BJ (cell line): ENCODE measurements at places on chromosomes 4 and X.

DNA sequence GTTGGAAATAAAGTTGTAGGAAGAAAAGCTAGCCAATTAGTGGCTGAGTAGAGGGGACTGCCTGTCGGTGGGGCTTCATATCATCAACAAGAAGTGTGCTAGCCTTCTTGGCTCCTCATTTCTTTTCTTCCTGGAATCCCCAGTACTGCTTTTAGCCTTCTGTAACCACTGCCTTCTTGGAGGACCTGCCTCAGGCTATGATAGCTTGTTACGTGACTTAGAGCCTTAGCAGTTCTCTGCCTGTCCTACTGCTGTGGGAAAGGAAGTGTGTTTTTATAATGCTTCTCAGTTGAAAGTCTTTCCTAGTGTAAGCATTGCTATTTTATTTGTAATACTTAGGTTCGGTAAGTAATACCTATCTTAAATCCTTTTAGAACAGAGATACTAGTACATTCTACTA is 61.9 kb downstream of the LARP1B start:
- no peak for DNase-seq

GRCh38 chr4:21991050-21991449 is 42.5 kb upstream of the KCNIP4 start:
- DNase-seq, result no peak

DNA sequence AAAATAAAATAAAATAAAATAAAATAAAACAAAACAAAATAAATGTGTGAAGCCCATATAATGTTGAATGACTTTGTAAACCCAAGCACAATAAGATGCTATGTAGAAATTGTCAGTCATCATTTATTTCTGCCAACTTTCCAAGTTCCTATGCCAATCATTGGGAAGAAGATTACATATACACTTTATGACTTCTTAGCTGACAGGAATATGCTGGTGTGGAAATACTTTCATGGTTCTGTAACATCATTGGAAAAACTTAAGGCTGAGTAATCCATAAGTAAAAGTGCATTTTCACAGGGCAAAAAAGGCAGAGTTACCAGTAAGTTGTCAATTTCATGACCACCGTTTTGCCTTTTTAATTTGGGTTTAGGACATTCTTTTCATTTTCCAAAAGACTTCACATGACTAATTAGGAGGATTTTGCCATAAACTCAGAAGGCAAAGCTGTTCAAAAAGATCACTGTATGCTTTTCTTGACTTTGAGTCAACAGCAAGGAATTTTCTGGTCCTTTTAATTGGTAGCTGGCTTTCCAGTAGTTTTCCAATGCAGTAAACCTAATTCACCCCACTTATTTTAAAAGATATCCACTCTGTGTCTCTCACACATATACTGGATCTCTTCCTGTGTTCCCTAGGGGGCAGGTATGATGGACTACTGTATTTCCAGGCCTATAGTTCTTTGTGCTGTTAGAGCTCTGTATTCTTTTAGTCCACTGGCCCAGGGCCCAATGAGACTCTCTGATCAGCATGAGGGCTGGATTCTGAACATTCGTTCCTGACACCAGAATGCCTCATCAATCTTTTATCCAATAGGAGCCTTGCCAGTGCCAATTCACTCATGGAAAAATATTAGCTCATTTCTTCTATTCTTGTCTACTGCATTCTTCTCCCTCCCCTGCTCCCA is 26.2 kb upstream of the SCRG1 start:
- peak; percentile 31 for DNase-seq

- no peak for DNase-seq
Measured at GRCh38 chr4:124090021-124090420, 622.5 kb downstream of the ANKRD50 start.

DNA sequence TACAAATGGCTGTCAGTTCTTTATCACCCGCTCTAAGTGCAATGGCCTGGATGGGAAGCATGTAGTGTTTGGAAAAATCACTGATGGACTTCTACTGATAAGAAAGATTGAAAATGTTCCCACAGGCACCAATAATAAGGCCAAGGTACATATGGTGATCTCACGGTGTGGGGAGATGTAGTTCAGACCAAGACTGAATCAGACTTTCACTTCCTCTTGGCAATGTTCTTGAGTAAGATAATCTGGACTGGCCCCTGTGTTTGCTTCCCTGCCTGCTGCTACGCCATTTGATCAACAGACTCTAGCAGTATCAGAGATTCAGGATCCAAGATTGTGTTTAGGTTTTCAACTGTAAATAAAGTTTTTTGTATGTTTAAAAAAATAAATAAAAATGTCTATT is 682.2 kb upstream of the AMOT start:
- no peak for DNase-seq

DNA sequence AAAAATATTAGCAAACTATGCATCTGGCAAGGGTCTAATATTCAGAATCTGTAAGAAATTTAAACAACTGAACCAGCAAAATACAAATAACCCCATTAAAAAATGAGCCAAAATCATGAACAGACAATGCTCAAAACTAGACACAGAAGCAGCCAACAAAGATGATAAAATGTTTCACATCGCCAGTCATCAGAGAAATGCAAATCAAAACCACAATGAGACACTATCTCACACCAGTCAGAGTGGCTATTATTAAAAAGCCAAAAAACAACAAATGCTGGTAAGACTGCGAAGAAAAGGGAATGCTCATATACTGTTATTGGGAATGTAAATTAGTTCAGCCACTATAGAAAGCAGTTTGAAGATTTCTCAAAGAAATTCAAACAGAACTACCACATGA is 201.3 kb upstream of the CPEB2 start:
- no peak for DNase-seq

DNA sequence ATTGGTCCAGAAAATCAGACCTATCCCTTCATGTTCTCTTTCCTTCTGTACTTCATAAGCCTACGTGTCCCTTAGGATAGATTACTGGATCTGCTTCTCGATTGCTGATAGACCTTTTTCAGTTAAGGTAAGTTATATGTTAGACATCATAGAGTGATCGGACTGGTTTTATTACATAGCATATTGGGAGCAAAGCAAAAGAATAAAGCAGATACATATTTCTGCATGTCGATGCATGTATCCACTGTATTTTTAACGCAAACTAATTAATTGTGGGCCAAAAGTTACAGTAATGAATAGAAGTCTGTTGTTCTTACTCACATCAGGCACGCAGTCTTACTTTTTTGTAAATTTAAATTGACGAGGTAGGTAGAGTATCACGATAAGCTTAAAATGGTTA is 106.4 kb downstream of the SLIT2 start:
- no peak for DNase-seq

GRCh38 chrX:68421636-68422035 is 11.7 kb downstream of the OPHN1 start:
- no peak for DNase-seq

DNA sequence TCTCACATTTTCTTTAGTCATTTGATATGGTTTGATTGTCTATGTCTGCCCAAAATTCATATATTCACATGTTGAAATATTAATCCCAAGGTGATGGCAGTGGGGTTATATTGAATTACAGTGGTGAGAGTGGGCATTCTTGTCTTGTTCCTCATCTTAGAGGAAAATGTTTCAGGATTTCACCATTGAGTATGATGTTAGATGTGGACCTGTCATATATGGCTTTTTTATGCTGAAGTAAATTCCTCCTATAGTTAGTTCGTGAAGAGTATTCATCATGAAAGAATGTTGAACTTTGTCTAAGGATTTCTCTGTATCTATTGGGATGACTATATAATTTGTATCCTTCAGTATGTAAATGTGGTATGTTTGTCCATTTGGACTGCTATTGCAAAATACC is 512.3 kb upstream of the EPHA5 start:
- no peak for DNase-seq

DNA sequence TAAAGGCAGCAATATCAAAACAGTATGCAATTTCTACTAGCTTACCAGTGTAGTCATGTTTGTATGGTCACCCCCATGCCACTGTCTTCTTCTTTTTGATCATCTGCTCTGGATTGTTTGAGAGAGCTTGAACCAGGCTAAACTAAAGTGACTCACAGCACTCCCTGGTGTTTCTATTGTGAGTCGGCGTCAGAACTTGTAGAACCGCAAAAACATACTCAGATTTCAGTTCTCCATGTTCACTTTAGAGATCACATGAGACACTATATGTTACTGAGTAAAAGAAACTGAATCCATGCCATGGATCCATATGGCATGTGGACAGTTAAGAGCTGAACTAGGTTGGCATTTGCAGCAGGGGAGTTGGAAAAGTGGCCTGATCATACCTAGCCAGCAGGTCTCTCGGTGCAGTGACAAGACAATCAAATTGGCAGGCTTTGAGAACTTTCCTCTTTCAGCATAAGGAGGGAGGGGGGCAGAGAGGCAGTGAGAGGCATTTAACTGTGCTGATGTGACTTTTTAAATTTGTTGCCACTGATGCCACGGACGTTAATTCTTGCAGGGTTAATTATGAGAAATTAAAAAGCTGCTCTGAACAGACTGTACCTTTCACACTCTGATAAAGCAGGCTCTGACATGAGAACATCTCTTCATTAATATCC is 88.4 kb downstream of the AFF2 start:
- DNase-seq, result no peak

DNA sequence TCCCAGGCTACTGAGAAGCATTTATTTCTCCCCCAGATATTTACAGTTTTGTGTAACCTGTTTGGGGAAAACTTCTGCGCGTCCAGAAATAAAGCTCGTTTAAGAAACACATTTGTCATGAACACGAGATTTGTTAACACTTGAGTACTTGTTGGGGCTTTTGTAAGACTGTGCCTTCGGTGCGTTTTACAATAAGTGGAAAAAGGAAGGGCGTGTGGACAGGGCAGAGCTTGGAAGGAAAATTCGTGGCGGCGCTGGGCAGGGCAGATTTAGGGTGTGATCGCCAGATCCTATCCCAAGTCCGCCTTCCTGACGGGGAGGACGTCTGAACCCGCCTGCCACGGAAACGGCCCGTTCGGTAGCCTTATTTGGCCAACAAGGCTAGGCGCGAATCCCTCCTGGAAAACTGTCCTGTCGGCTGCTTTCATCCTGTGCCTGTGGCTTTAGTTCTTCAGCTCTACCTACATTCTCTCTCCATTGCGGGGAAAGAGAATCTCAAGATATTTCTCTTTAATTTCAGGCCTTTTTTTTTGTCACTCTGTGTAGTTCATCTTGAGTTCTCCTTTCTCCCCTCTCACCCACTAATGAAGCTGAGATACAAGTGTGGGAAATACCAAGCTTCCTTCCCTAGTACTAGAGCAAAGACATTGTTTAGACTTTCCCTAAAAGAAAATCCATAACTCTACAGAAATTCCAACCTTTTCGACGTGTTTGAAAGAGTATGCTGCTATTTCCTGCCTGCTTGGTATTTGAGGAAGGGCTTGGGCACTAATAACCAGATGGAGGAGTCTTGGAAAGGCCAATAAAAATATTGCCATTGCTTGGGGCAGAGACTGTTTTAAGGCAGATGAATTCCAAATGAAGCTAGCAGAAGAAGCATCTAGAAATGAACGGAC is 982 bp downstream of the PDLIM5 start:
- DNase-seq, result no peak

GRCh38 chr4:155060419-155060818 is 148.0 kb upstream of the NPY2R start:
- no peak for DNase-seq

DNA sequence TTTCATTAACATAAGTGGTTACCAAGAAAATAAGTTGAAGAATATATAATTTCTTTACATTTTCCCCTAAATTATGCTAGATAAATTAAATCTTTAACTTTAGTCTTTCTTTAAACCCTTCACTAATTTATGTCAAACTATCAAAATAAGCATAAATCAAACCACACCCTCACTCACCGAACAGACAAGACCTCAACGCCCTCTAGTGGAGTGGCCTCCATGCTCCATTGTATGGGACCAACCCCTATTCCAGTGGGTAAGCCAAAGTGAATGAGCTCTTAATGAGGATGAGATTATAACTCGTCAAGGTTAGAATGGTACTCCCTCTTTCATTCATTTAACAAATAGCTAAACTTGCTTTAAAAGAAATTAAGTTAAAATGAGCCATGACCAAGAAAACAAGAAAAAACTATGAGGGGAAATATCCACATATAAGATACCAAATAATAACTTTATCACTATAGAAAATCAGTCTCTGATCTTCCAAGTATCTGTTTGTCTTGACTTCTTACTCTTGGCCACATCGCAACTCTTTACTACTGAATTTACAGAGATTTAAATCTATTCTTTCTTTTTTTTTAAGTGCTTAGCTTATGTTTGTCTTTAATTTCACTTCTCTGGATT is 15.6 kb upstream of the BBS12 start:
- no peak for DNase-seq

GRCh38 chrX:71482228-71482958 is 50.5 kb upstream of the OGT start:
- no peak for DNase-seq

- DNase-seq, result peak; percentile 9
Measured at GRCh38 chr4:107913283-107913899, 18.0 kb upstream of the CYP2U1 start.

- DNase-seq, result peak; percentile 82
Measured at GRCh38 chrX:2710041-2710840, 19.1 kb downstream of the CD99 start.

GRCh38 chr4:3414421-3415279 is 27.1 kb upstream of the HGFAC start:
- no peak for DNase-seq

- DNase-seq, result peak; percentile 35
Measured at GRCh38 chr4:159229164-159229563, 126.3 kb downstream of the RAPGEF2 start.

DNA sequence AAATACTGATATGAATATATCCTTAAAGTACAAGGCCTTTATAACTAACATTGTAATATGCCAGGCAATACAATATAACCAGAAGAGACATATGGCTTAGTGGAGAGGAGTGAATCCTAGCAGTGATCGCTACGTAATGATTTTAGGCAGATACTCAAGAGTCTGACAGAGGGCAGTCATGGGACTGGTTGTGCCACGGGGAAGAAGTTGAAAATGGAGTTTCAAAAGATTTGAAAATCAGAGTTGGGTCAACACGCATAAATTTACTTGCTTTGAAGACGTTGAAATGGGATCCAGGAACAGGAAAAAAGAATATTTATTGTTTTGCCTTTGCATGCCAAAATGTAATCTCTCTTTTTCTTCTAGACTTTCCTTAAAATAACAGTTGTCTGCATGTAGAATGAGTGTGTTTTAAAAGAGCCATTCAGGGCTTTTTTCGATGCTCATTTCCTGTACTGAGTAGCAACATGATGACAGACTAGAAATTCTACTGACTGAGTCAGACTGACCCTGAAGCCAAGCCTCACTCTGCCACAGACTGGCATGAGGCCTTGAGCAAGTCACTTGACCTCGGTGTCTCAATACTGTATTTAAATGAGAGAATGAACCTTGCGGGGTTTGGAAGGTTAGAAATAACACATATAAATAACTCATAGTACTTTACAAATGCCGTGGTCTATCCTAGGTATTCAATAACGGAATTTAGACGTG is 8.1 kb upstream of the SMS start:
- peak; percentile 70 for DNase-seq

- no peak for DNase-seq
Measured at GRCh38 chr4:129738175-129738574, 642.2 kb downstream of the C4orf33 start.
